ENCODE measurements at places on chromosomes 1 and 21.

DNA sequence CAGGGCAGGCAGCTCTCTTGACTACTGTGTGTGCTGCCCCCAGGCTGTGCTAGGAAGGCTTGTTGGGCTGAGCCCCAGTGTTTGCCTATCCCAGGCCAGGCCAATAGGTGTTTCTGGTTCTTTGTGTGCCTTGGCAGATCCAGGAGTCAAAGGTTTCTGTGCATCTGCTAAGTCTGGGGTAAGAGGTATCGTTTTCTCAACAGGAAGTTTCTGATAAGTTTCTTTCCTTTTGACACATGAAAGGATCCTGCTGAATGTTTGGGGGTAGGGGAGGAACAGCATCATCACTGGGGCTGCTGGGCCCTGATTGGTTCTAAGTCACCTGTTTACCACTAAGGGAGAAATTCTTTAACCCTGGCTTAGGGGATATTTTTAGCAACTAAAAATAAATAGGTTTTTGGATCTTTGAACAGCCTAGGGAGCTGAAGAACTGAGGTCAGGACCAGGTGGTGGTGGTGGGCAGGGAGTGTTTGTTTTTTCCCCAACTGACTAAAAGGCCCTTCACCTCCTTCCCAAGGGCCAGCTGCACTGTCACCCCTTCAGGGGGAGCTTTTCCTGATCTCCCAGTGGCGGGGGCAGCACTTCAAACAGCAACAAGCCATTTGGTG lies 85.1 kb downstream of the KCNN3 start:
- no peak for DNase-seq
- no peaks in the 10 kb centered on the region for H3K27me3 ChIP-seq
- H3K4me1 ChIP-seq, result peaks cover 16% of the 10 kb centered on the region
- H3K4me3 ChIP-seq, result no peak overlapping the region

DNA sequence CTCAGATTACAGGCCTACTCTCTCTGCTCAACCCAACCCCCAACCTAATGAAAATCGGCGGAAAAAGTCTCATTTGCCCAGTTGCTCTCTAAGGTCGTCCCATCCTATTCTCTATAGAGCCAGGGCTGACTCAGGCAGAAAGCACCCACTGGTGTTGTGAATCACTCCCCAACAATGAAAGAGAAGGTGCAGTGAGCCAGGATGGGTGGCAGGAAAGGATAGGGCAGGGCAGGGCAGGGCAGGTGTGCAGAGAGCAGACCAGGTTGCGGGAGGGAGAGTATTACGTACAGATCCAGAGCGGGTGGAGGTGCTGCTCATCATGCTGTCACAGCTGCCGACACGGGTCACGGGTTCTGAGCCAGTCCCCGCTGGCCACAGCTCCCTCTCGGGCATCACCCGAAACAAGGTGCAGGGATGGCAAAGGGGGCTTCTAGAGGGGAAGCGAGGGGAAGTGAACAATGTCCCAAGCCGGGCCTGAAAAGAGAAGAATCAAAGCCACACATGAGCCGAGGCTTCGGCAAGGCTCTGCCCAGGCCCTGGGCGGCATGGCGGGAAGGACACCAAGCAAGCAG lies 5.3 kb downstream of the C1orf116 start:
- H3K27me3 ChIP-seq, result peaks cover 3% of the 10 kb centered on the region
- H3K4me3 ChIP-seq, result no peak overlapping the region
- DNase-seq, result no peak

- no peaks in the 10 kb centered on the region for H3K27me3 ChIP-seq
- no peak for DNase-seq
- H3K27ac ChIP-seq, result no peak overlapping the region
- no peaks in the 10 kb centered on the region for H3K4me1 ChIP-seq
Measured at GRCh38 chr1:89566761-89567174, 42.1 kb downstream of the LRRC8B start.

- H3K4me3 ChIP-seq, result no peak overlapping the region
- DNase-seq, result no peak
- H3K27ac ChIP-seq, result no peak overlapping the region
Measured at GRCh38 chr1:29986986-29987385, 736.4 kb downstream of the MATN1 start.

GRCh38 chr1:215543191-215543606 lies 23.9 kb upstream of the KCTD3 start:
- no peak overlapping the region for H3K4me3 ChIP-seq
- H3K27ac ChIP-seq, result no peak overlapping the region
- no peaks in the 10 kb centered on the region for H3K27me3 ChIP-seq
- H3K4me1 ChIP-seq, result no peaks in the 10 kb centered on the region
- DNase-seq, result no peak

DNA sequence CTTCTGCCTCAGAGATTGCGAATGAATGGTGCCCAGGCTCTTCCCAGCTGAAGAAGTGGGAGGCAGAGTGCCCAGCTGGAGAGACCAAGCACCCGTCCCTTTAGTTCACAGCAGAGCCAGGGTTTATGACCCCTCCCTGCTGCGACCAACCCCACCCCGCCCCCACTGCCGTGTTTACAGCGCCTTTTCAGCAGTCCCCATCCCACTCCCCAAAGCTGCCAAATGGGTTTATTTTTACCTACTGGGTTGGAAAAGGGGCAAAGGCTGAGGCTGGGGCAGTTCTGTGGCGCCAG lies 23.6 kb downstream of the DYRK3 start:
- H3K27me3 ChIP-seq, result peaks cover 10% of the 10 kb centered on the region
- no peaks in the 10 kb centered on the region for H3K4me1 ChIP-seq
- H3K27ac ChIP-seq, result no peak overlapping the region

DNA sequence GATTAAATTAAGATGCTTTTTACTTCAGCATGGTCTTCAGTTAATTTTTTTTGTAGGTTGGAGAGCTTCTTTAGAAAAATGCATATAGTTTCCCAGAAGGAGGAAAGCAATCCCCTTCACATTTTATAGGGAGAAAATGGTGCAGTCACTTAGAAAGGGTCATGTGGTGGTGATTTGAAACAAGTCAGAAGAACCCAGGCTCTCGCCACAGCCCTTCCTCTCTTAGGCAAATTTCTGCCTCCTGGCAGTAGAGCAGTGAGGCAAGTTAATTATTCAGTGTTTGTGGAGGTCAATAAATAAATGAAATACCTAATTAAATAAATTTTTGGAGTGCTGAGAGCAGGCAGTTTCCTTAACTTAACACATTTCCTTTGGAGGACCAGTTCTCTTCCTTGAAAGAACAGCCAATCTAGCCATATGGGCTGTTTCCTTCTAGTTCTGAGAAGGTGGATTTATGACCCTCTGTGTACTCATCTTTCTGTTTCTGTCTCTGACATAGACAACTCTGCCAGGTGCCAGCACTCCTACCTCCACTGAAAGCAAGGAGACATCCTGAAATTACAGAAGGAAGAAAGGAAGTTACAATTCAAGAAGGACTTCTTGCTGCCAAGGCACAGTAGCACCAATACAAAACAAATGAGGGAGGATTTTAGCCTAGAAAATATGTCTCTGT lies 19.0 kb upstream of the POGZ start:
- H3K4me1 ChIP-seq, result peaks cover 3% of the 10 kb centered on the region
- no peaks in the 10 kb centered on the region for H3K27me3 ChIP-seq

DNA sequence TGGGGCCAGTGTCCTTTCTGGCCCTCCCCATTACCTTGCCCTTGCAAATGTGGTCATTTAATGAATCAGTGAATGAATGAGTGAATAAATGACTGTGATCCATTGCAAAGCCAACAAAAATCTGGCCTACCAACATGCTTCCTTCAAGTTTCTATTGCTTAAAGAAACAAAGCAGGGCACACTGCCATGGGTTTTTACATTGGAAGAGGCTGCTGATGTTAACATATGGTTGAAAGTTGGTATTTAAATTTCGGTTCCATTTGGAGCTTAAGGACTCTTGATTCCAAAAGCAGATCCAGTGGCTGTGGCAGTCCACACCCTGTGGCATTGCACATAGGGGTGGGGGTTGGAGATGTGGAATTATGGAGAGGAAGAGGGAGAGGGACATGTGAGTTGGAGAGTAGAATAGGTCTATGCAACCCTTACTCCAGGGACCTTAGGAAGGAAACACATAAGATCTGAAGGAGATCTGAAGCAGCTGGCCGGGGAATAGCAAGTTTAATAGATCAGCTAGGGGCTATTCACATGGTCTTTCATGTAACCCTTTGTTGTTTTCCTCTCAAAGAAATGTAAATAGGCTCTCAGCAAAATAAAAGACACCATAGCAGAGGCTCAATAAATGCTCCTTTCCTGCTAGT lies 7.2 kb downstream of the ABCA4 start:
- no peaks in the 10 kb centered on the region for H3K27me3 ChIP-seq
- no peak overlapping the region for H3K4me3 ChIP-seq
- no peak for DNase-seq
- no peaks in the 10 kb centered on the region for H3K36me3 ChIP-seq
- H3K27ac ChIP-seq, result no peak overlapping the region
